ENCODE measurements at places on chromosomes 3 and 15.

- H3K27ac ChIP-seq, result no peak overlapping the region
- no peak for DNase-seq
- no peaks in the 10 kb centered on the region for H3K4me1 ChIP-seq
- H3K36me3 ChIP-seq, result no peaks in the 10 kb centered on the region
- H3K4me3 ChIP-seq, result no peak overlapping the region
These were observed 84.5 kb upstream of the NTRK3 start for GRCh38 chr15:88341006-88341405.

DNA sequence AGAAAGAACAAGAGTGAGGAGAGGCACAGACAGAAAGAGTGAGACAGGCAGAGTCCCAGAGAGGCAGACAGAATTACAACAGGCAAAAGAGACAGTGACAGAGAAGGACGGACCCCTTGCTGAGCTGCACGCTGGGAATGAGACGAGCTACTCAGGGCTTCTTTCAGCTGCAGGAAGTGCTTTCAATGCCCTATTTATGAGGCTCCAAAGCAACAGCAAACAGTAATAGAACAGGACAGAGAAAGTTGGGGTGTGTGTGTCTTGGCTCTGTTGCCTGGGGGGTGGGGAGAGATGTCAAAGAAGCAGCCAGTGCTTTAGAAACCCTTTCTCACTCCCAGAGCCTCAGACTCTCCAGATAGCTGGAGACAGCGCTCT lies 502 bp upstream of the TIMP4 start:
- DNase-seq, result no peak
- no peaks in the 10 kb centered on the region for H3K4me1 ChIP-seq
- H3K4me3 ChIP-seq, result no peak overlapping the region
- no peak overlapping the region for H3K27ac ChIP-seq
- H3K27me3 ChIP-seq, result peaks cover 28% of the 10 kb centered on the region

DNA sequence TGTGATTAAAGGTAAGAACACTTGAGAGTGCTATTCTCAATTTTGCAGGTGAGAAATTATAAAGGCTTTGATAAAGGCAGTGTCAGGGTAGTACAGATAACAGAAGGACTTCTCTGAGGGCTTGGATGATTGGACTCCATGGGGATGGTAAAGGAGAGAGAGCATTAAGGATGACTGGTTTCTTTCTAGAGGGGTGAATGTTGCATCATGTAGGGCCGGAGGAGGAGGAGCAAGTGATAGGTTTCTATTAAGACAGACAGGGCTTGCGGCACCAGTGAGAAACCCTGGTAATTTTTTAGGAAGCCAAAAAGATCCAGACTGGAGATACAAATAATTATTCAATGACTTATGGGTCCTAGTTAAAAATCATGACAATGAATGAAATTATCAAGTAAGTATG lies 230.7 kb upstream of the MME start:
- H3K36me3 ChIP-seq, result no peaks in the 10 kb centered on the region
- H3K4me3 ChIP-seq, result no peak overlapping the region
- no peak for DNase-seq
- H3K4me1 ChIP-seq, result no peaks in the 10 kb centered on the region
- H3K27me3 ChIP-seq, result no peaks in the 10 kb centered on the region

DNA sequence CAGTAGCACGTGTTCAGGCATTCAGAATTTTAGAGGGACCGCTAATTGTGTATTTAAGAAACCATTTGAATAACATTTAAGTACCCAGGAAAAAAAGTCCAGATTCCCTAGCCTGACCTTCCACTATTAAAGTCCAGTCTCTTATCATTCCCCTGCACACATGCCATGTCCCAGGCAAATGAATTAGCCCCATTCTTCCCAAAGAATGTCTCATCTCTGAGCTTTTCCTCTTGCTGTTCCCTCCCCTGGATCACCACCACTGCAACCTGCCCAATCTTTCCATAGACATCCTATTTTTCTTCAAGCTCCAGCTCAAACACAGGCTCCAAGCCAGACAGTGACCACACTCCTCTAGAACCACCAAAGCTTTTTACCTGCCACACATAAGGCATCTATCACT lies 25.9 kb downstream of the PLD1 start:
- peaks cover 30% of the 10 kb centered on the region for H3K27me3 ChIP-seq
- H3K4me3 ChIP-seq, result no peak overlapping the region
- H3K4me1 ChIP-seq, result peaks cover 6% of the 10 kb centered on the region
- no peak overlapping the region for H3K27ac ChIP-seq
- no peak for DNase-seq

DNA sequence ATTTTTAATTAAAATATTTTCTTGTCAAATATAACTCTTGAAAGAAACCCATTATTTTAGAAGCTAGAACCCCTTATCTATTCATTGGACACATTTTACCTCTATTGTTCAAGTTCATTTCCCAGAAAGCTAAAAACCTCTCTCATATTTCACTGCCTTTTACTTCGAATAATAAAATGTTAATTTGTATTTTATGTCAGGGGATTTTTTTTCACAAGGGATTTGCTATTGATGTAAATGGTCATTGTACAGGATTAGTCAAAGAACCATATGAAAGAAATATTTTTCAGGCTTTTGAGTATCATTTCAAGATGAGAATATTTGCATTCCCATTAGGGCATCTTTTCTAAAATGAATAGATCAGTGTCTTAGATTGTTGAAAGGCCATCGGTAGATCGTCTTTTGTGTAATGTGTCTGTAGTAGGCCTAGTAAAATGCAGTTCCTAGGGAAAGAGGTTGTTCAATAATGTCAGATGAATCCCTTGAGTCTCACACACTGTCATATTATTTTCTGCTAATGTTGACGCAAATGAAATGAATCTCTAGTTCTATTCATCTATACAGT lies 114.5 kb downstream of the ROBO1 start:
- H3K27ac ChIP-seq, result no peak overlapping the region
- H3K4me1 ChIP-seq, result no peaks in the 10 kb centered on the region
- H3K4me3 ChIP-seq, result no peak overlapping the region
- H3K27me3 ChIP-seq, result no peaks in the 10 kb centered on the region
- H3K36me3 ChIP-seq, result no peaks in the 10 kb centered on the region
- no peak for DNase-seq

DNA sequence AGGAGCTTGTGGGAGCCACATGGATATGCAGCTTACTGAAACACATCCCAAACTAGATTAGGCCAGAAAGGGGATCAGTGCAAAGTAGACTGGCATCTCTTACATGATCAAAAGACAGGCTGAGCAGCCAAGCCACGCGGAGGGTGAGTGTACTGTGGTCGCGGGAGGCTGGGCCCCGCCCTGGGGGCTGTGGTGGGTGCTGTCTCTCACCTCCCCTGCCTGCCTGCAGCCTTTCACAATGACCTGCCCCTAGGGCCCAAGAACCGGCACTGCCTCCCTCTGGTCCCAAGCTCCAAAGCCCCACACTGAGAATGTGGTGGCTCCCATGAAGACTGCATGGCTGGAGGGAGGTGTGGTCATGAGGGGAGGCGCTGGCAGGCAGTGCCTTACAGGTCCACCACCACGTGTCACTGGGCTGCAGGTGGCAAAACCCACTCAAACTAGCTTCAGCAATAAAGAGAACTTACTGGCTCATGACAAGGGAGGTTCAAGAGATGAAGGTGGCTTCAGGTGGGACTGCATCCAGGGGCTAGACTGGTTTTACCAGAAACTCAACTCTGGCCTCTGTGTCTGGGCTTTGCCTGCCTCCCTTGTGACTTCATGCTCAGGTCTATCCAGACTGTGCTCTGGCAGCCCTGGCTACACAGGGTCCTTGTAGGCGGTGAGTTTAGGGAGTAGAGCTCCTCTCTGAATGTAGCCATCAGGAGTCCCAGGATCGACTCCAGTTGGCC lies 27.4 kb upstream of the PLXND1 start:
- H3K4me1 ChIP-seq, result peaks cover 10% of the 10 kb centered on the region
- no peak overlapping the region for H3K4me3 ChIP-seq
- no peaks in the 10 kb centered on the region for H3K27me3 ChIP-seq
- H3K36me3 ChIP-seq, result peaks cover 2% of the 10 kb centered on the region
- no peak for DNase-seq
- no peak overlapping the region for H3K27ac ChIP-seq

DNA sequence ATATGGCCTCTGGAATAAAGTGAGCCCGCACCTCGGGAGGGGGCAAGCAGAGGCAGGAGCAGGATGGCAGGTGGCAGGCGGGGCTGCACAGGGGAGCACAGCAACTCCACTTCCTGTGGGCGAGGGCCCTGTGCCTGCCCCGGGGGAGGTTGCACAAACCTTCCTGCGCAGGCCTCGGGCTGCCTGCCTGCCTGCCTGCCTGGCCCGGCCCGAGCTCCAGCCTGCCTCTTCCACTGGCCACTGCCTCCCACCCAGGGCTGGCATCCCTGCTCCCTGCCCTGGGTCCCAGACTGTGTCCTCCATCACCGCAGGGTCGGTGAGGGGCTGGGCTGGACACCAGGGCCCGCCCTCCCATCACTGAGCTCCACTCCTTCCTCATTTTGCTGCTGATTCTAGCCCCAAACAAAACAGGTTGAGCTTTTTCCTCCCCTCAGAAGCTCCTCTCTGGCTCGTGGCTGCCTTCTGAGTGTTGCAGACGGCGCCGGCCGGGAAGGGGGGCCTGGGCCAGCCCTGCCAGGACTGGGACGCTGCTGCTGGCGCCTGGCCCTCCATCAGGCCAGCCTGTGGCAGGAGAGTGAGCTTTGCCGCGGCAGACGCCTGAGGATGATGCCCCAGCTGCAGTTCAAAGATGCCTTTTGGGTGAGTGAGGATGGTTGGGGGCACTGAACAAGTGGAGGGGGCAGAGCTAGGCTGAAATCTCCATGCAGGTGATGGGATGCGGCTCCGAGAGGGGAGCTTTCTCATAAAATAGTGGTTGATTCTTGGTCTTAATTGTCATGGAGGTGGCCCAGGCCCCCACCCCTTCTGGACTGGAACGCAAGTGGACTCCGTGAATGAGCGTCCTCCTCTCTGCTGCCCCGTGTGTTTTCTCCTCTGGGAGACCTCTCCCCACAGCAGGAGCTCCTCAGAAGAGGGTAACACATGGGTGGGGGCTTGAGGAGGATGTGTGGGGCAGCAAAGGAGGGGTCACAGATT lies at the start of gene PSTPIP1:
Gene PSTPIP1 (plus strand): TSS at position 156 of the 975 bp plus-strand sequence. CDS start 448 bp downstream, at position 604.
- peaks cover 69% of the 10 kb centered on the region for H3K4me1 ChIP-seq
- peaks cover 18% of the 10 kb centered on the region for H3K36me3 ChIP-seq
- peak within 1 kb of the TSS; percentile 96 for H3K4me3 ChIP-seq
- H3K27ac ChIP-seq, result peak within 1 kb of the TSS; percentile 92
- no peaks in the 10 kb centered on the region for H3K27me3 ChIP-seq

DNA sequence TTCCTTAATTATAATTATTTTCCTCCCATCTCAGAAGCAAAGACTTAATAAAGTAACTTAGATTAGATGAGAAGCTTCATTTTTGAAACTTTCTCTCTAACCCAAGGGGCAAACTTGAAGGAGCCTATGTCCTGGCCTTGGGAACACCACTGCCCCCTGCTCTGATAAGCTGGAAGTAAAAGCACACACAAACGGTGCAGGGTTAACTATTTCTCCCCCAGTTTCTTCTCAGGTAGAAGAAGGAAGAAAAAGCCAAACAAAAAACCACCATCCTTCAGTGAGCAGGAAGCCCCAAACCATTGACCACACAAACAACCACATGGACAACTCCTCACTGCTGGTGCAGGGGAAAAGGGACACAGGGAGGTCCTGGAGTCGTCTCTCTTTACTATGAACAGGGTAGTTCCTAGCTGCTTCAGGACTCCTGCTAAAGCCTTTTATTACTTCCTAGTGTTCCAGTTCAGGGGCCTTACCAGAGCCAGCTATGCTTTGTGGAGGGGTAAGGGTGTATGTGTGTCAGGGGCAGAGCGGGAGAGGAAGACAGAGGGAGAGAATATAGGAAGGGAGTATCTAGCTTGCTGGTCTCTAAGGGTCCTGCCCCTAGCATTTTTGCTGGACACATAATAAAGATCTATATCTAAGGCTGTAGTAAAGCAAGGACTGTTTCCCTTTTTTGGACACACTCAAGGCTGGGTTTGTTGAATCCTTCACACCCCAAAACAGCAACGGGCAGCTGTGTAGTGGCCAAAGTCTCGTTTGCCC lies 94.0 kb upstream of the UMPS start:
- peaks cover 17% of the 10 kb centered on the region for H3K4me1 ChIP-seq
- no peak for DNase-seq
- peaks cover 8% of the 10 kb centered on the region for H3K27me3 ChIP-seq
- no peak overlapping the region for H3K27ac ChIP-seq
- H3K36me3 ChIP-seq, result no peaks in the 10 kb centered on the region

GRCh38 chr15:87741350-87741749 lies 515.2 kb downstream of the NTRK3 start:
- no peaks in the 10 kb centered on the region for H3K36me3 ChIP-seq
- DNase-seq, result no peak
- no peak overlapping the region for H3K27ac ChIP-seq
- no peak overlapping the region for H3K4me3 ChIP-seq

DNA sequence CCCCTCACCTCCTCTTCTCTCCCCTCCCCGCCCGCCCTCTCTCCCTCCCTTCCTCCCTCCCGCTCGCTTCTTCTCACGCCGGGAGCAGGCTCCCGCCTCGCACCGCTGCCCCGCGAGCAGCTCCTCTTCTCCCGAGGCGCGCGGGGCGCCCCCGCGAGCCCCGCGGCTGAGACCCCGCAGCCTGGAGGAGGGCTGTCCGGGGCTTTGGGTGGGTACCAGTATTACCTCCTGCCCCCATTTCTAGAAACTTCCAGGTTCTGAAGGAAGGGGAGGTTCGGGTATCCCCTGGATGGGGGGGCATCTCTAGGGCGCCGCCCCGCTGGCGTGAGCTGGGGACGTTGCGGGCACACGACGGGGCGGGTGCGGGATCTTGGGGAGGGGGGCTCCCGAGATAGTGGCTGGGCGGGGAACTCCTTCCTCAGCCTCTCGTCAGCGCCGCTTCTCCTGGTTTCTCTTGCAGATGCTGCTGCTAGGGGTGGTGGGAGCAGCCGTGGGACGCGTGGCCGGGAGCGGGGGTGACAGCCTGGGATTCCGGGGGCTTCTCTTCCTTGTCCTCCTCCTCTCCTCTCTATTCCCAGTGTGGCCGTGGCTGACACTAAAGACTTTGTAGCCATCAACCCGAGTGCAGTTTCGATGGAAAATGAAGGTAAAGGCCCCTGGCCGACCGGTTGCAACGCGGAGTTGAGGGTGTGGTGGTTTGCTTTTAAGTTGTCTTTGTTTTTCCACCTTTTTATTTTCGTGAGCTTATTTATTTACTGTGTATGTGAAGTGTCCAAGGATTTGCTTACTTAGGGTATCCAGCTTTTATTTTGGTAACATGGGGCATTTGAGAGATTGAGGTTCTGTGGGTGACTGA lies 474 bp downstream of the ATP2C1 start:
- DNase-seq, result peak; percentile 15
- H3K4me3 ChIP-seq, result peak overlapping the region; percentile 93

GRCh38 chr3:145197821-145198220 lies 963.2 kb downstream of the PLOD2 start:
- H3K27me3 ChIP-seq, result no peaks in the 10 kb centered on the region
- no peaks in the 10 kb centered on the region for H3K36me3 ChIP-seq
- H3K4me1 ChIP-seq, result no peaks in the 10 kb centered on the region

DNA sequence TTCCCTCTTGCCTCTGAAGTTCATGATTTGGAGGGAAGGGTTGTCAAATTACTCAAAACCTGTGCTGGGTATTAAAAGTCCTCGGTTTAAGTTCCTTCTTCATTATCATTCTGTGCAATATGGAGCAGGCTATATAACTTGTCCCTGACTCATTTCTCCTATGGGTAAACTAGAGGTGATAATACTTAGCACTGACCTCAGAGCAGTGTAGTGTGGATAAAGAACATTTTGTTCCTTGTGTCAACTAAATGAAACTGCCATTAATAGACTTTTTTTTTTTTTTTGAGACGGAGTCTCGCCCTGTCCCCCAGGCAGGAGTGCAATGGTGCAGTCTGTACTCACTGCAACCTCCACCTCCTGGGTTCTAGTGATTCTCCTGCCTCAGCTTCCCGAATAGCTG lies 2.2 kb upstream of the BBX start:
- peaks cover 24% of the 10 kb centered on the region for H3K27me3 ChIP-seq
- peaks cover 10% of the 10 kb centered on the region for H3K4me1 ChIP-seq
- H3K36me3 ChIP-seq, result peaks cover 10% of the 10 kb centered on the region
- H3K27ac ChIP-seq, result no peak overlapping the region
- DNase-seq, result no peak
